ENCODE measurements at places on chromosomes 1 and 21. TPM values are rescaled to one million over a fixed set of nuclear protein-coding genes. Genes with fewer than 3 reads are reported as not detected.

The OR6N1 gene
- polyA plus RNA-seq = not detected

The GRHL3 gene
- polyA plus RNA-seq = 5.2 TPM

- no peak for DNase-seq
These were observed 13.6 kb downstream of the SLC26A9 start for GRCh38 chr1:205929496-205930194.

GRCh38 chr1:22688466-22688865 lies 22.2 kb upstream of the EPHB2 start:
- DNase-seq = no peak
